ENCODE measurements at places on chromosomes 16 and 17.

DNA sequence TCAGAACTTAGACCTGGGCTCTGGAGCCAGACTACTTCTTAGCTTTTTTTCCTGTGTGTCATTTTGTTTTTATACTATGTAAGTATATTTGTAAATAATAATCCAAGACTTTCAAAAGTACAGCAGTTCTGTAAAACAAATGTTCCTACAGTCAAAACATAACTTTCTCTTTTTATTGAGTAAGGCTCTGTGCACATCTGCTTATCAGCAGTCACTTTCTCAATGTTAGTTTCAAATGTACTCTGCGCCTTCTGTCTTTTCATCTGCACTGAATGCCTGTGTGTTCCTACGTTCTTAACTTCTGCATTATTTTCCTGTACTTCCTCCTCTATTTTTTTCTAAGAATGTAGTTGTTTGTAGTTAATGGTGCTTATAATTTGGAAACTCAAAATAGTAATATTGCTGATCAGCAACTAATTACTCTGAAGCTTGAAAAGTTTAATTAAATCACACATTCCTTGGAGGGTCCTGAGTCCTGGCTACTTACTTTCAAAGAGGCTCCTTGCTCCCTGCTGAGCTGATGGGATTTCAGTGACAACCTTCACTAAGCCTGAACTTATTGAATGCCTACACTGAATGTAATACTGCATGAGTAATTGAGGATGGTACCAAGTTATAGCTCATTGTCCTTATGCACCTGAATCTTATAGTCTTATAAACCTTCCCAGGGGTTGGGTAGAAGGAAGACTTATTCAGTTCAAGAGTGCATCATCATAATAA lies 329.9 kb downstream of the KCNJ2 start:
- H3K27ac ChIP-seq = no peak overlapping the region
- H3K4me3 ChIP-seq = no peak overlapping the region
- no peak for DNase-seq

DNA sequence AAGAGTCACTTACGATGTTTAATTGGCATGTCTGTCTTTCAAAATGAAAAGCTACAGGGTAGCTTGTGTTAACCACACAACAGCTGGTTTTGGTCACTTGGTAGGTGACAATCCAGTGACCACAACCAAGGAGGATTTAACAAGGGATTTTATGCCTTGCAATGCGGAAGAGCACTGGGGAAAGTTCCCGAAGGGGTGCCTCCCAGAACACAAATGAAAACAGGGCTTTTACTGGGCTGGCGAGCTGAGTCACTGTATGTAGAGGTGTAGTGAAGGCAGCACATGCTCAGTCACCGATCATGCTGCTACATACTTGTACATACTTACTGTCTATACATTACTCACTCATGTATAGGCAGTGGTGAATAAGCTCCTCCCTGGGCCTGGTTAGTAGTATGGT lies 483.5 kb downstream of the CDH13 start:
- no peak for DNase-seq
- no peaks in the 10 kb centered on the region for H3K27me3 ChIP-seq
- H3K27ac ChIP-seq = no peak overlapping the region
- H3K36me3 ChIP-seq = no peaks in the 10 kb centered on the region
- no peak overlapping the region for H3K4me3 ChIP-seq

GRCh38 chr16:84459941-84460405 lies 44.5 kb downstream of the MEAK7 start:
- no peak overlapping the region for H3K27ac ChIP-seq
- H3K4me3 ChIP-seq = no peak overlapping the region
- no peaks in the 10 kb centered on the region for H3K27me3 ChIP-seq
- no peaks in the 10 kb centered on the region for H3K36me3 ChIP-seq
- no peaks in the 10 kb centered on the region for H3K4me1 ChIP-seq
- DNase-seq = no peak

- H3K27me3 ChIP-seq = peaks cover 9% of the 10 kb centered on the region
- H3K27ac ChIP-seq = no peak overlapping the region
- H3K36me3 ChIP-seq = no peaks in the 10 kb centered on the region
- H3K4me3 ChIP-seq = no peak overlapping the region
- DNase-seq = no peak
Observed at GRCh38 chr16:87066133-87067002, 250.8 kb downstream of the C16orf95 start.

GRCh38 chr16:53848277-53848942 lies 144.5 kb downstream of the FTO start:
- peaks cover 6% of the 10 kb centered on the region for H3K36me3 ChIP-seq
- no peaks in the 10 kb centered on the region for H3K4me1 ChIP-seq
- no peaks in the 10 kb centered on the region for H3K27me3 ChIP-seq
- DNase-seq = no peak
- no peak overlapping the region for H3K4me3 ChIP-seq
- no peak overlapping the region for H3K27ac ChIP-seq

- no peak overlapping the region for H3K27ac ChIP-seq
- H3K27me3 ChIP-seq = no peaks in the 10 kb centered on the region
Observed at GRCh38 chr16:52740766-52741165, 193.8 kb upstream of the TOX3 start.

DNA sequence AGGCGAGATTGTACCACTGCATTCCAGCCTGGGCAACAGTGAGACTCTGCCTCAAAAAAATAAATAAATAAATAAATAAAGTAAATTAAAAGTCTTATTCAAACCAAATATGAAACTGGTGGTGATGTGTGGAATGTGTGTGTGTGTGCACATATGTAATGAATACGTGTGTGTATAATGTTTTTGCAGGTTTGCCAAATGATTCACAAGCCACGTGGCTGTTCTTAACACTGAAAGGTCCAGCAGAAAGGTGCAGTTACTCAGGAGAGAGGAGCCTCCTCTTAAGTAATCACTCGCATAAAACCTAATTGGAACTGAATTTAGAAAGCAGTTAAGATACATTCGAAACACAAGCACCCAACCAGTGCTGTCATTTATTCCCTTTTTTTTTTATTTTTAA lies 22.9 kb downstream of the GDE1 start:
- H3K36me3 ChIP-seq = peaks cover 29% of the 10 kb centered on the region
- no peak overlapping the region for H3K4me3 ChIP-seq
- no peak overlapping the region for H3K27ac ChIP-seq
- H3K27me3 ChIP-seq = no peaks in the 10 kb centered on the region
- peaks cover 3% of the 10 kb centered on the region for H3K4me1 ChIP-seq

GRCh38 chr17:2436316-2436905 lies 35.6 kb upstream of the MNT start:
- no peak for DNase-seq
- no peak overlapping the region for H3K27ac ChIP-seq
- no peaks in the 10 kb centered on the region for H3K4me1 ChIP-seq
- peaks cover 41% of the 10 kb centered on the region for H3K36me3 ChIP-seq

DNA sequence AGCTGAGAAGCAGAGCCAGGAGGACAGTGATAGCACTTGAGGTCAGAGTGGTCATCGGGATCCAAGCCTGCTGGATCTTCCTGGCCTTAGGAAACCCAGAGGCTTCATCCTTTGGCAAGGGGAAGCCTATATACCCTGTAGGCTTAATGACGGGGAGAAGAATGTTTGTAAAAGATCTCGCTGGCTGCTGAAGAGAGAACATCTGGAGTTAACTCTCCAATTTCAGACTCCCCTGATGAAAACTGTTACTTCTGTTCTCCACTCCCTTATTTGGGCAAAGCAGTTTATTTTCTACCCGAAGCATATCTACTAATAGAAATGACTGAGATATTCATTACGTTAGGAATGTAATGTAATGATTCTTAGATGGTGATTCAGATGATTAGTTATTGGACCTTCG lies 487.0 kb downstream of the CDH13 start:
- no peaks in the 10 kb centered on the region for H3K4me1 ChIP-seq
- H3K36me3 ChIP-seq = no peaks in the 10 kb centered on the region
- no peak overlapping the region for H3K27ac ChIP-seq
- no peak overlapping the region for H3K4me3 ChIP-seq

DNA sequence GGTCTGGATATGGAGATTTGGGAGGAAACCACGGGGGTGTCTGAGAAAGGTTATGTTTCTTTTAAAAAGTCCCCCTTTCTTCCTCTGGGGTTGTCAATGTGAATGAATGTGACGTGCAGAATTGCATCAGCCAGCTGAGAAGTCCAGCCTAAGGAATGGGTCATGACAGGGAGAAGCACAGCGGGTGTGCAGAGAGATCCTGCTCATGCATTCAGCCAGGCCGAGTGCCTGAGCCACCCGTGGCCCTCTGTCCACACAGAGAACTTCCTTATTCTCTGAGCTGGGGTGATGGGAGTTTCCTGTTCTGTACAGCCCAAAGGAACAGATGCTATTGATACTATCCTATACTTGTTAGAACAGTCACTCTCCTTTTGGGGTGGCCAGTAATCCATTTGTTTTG lies 117.9 kb downstream of the CPPED1 start:
- no peak overlapping the region for H3K27ac ChIP-seq
- no peaks in the 10 kb centered on the region for H3K4me1 ChIP-seq
- H3K36me3 ChIP-seq = no peaks in the 10 kb centered on the region
- no peaks in the 10 kb centered on the region for H3K27me3 ChIP-seq
- no peak overlapping the region for H3K4me3 ChIP-seq

Data from effector memory CD4-positive, alpha-beta T cell (primary cell).